Activated T-helper 1 cell treated with anti-CD3 and anti-CD28 coated beads, Interleukin-12 subunit alpha, Interleukin-12 subunit beta, Interleukin-2, Interleukin-4 antibody, amounts not matched to agents 30 ng/mL and 10 ng/mL and 1 ng/mL, durations not matched to agents 14 hours and 24 hours and 36 hours (primary cell): ENCODE measurements at places on chromosomes 16 and 17. TPM values are rescaled to one million over a fixed set of nuclear protein-coding genes. Genes with fewer than 3 reads are reported as not detected.

DNA sequence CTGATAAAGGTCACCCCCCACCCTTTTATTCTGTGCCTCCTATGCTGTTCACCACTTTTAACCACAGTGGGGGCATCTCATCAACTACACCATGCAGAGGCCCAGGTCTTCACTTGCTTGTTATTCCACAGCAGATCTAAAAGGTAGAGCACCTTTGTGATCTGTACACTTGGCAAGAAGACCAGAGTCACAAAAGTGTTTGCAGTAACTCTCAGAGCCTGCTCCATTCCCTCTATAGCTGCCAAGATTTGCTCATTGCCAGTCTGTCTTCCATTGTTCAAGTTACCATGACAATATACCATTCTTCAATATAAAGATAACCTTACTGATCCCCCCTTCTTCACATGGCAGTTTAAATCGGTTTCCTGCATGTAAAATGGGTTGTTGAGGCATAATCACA, 180.0 kb downstream of the TOX3 start:
- no peak for DNase-seq

DNA sequence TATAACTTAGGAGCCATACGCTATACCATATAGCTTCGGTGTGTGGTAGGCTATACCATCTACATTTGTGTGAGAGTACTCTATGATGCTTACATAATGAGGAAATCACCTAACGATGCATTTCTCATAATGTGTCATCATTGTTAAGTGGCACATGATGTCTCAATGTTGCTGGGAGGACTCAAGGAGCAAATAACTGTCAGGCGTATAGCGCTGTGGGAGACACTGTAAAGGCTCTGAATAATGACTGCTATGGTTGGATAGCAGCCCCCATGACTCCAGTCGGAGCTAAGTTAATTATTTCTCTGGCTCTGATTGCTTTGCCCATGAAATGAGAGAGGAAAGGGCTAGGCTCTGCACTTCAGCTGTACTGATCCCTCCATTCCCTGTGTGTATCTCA, 197.2 kb downstream of the RGS9 start:
- DNase-seq, result no peak

DNA sequence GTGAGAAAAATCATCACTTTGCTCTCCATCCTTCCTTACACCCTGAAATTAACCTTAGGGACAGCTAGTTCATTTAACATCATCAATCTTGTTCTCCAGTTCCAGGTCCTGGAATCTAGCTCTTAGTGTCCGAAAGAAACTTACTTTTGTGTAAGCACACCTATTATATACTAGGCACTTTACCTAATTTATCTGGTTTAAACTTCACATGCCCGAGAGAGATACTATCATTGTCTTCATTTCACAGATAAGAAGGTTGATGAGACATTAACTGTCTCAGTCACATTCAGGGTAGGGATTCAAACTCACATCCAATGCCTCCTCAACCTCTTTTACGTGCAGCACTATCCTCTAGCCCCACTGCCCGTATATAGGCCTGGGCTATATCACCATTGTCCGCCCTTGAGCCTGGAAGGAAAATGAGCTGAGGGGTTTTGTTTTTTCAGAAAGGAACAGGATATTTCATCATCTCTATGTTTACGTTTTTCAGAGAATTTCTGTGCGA, 501 bp upstream of the AP2B1 start:
- no peak for DNase-seq

GRCh38 chr17:82937411-82938371, 97.9 kb upstream of the ZNF750 start:
- DNase-seq, result no peak

DNA sequence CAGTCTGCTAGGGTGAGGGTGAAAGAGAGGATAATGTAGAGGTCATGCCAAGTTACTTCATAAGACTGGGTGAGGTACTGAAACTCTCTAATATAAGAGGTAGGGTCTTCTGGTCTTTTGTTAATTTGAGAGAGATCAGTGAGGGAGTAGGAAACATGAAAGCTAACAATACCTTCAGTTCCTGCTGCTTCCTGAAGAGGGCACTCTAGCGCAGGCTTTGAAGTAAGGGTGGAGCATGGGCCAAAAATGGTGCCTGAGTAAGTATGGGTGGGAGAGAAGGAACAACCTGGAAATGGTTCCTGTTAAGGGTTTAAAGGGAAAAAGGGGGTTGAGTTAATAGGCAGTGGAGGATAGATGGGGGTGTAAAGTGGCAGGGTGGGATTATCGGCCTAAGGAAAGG, 2449.5 kb downstream of the TP53TG3F start:
- no peak for DNase-seq

DNA sequence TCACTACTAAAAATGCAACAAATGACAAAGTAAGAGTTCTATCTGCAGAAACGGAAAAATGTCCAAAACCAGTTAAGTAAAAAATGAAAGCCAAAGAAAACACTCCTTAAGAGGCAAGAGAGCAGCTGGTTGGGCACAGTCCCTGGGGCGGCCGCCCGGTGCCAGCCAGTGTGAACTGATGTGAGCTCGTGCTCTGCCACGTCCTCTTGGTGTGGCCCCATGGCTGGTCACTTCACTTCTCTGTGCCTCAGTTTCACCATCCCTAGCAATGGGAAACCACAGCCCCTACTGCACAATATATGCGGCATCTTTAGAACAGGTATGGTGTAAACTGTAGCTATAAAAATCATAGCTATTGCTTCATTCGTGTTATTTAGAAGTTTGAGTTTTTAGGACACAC, 21.2 kb downstream of the USP36 start:
- no peak for DNase-seq

DNA sequence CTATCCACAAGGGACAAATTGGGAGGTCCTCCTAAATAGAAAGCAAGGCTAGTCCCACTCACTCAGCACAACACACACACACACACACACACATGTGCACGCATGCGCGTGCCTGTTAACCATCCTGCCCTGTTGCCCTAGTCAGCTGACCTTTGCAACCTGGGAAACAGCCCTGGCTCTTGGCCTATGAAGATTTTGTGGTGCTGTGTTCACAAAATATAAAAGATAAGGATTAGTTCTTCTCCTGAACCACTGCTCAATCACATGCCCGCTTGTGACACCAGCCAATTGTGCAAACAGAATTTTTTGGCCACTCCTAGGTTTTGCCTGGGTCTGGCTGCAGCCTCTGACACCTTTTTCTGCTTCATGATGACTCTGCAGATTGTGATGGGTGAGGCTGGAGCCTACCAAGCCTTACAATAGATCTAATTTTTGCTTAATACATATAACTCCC, 3.3 kb upstream of the CES1 start:
- no peak for DNase-seq

DNA sequence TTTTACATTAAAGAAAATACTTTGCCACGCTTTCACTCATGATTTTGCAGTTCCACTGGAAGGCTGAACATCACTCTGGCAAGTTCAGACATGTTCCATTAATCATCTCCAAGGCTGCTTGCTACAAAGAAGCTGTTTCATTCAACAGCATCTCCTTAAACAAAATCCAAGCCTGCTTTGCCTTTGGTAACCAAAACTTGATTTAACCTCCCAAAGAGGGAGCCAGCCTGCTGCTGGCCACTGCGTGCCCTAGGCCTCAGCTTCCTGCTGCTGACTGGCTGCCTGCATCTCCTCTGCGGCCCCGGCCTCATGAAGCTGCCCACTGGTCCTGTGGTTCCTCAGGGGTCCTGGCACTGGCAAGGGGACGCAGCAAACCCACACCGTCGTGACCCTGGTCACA, 31.8 kb downstream of the ANKRD11 start:
- DNase-seq, result no peak

DNA sequence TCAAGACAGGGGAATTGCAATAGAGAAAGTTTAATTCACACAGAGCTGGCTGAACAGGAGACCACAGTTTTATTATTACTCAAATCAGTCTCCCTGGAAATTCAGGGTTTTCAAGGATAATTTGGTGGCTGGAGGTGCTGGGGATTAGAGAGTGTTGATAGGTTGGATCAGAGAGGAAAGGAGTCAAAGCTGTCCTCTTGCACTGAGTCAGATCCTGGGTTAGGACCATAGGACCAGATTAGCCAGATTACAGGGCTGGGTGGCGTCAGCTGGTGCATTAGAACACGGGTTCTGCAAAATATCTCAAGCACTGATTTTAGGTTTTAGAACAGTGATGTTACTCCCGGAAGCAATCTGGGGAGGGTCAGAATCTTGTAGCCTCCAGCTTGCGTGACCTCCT, 1.8 kb upstream of the NSMCE1 start:
- DNase-seq, result no peak

GRCh38 chr17:76166168-76166567, 25.1 kb upstream of the FOXJ1 start:
- DNase-seq, result no peak

- no peak for DNase-seq
Measured at GRCh38 chr17:49645654-49646053, 32.2 kb downstream of the SPOP start.

- no peak for DNase-seq
Measured at GRCh38 chr17:8387914-8388651, 5.1 kb upstream of the RPL26 start.

GRCh38 chr16:68563631-68564381, 24.7 kb downstream of the ZFP90 start:
- DNase-seq, result no peak

- DNase-seq, result no peak
Measured at GRCh38 chr17:5838661-5839300, 231.4 kb upstream of the WSCD1 start.

- no peak for DNase-seq
Measured at GRCh38 chr16:23821875-23822688, 13.7 kb upstream of the PRKCB start.

DNA sequence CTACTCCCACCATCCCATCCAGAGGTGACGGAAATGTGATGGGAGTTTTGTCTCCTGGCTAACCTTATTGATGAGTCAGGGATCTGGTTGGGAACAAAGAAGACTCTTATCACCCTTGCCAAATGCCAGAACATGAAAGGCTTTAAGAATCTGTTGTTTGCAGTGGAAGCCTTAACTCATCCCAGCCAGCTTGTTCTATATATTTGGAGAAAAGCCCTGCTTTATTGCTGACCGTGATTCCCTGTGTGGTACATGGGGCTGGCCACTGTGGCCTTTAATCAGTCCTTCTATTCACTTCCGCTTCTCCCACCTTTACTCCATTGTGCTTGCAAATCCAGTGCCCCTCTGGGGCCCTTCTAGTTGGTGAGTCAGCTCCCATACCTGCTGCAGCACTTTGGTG, 156.6 kb downstream of the PHKB start:
- DNase-seq, result no peak

DNA sequence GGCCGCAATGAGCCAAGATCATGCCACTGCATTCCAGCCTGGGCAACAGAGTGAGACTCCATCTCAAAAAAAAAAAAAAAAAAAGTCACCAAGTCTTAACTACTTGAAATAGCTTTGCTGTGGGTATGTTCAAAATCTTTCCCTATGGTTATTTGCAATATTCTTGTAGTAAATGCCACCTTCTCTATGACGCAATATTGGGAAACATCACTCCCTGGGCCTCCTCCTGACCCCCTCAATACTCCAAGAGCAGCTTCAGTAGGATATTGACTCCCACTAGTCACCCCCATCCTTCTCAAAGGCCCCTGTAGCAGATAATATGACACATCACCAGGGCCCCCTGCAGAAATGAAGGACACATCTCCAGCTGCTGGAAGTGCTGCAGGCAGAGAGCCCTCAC, 137.8 kb downstream of the AIPL1 start:
- DNase-seq, result no peak

- DNase-seq, result no peak
Measured at GRCh38 chr17:78485290-78486168, 91.7 kb downstream of the DNAH17 start.

- no peak for DNase-seq
Measured at GRCh38 chr17:44960691-44961090, 7.4 kb downstream of the C1QL1 start.

DNA sequence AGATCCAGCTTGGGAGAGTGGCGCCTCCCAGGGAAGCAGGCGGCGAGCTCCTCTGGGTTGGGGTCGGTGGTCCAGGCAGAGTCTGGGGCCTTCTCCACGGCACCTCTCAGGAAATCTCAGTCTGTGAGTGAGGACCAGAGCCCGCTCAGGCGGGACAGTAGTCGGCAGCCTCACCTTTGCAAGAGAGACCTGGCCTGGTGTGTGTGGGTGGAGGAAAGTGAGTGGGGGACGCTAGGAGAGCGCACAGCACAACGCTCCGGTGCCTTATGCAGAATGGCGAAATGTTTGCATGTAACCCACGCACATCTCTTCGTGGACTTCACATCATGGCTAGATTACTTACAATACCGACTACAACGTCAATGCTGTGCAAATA, 2.2 kb downstream of the AHSP start:
- DNase-seq, result no peak

DNA sequence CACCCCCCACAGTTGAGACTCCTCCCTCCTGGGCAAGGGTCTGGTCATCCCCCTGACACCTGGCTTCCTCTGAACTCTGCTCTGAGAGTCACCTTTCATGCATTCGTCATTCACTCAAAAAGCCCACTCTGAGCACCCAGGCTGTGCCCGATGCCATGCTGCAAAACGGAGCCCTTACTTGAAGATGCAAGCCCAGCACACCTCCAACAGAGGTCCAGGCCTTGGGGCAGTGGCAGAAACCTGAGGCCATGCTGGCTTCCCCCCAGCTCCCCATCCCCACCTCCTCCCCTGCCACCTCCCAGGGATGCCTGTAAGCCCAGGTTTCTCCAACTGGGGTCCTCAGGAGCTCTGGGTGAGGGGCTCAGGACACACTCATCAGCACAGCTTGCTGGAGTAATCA, 67.7 kb upstream of the TNRC6C start:
- DNase-seq, result no peak

DNA sequence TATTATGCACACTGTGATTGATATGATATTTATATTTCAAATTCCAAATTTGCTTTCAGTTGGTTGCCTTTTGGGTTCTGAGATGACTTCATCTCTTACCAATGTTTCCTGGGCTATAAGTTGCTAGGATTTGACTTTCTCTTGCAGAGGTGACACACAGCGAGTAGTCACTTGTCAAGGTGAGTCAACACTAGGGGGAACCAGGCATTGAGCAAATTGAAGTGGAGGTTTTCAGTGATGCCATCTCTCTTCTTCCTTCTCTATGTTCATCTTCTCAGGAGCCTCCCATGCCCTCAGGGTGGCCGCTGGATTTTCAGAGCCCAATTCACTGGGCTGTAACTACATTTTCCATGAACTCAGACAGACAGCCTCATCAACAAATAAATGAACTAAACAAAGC, 6.0 kb upstream of the CPD start:
- DNase-seq, result no peak

GRCh38 chr17:82767041-82767754, 15.3 kb downstream of the TBCD start:
- no peak for DNase-seq

GRCh38 chr17:74712756-74713155, at the start of gene CD300LF:
CD300LF (minus strand) TSS chr17:74712923; CDS start chr17:74712866, 57 bp downstream.
- DNase-seq, result no peak

CDYL2 gene
- total RNA-seq, result 93.4 and 97.1 TPM in 2 replicates

WNK4 gene
- 0.12 and 0.29 TPM in 2 replicates for total RNA-seq

CA5A gene
- 0.13 TPM in 1 of 2 replicates, not detected in the other for total RNA-seq

CASKIN1 gene
- total RNA-seq, result 1.0 and 1.2 TPM in 2 replicates

MMP15 gene
- 1.1 and 1.3 TPM in 2 replicates for total RNA-seq

MRPL38 gene
- total RNA-seq, result 151 and 160 TPM in 2 replicates

HOXB8 gene
- total RNA-seq, result not detected in 2 replicates

KRT32 gene
- not detected in 2 replicates for total RNA-seq

DEXI gene
- 36.2 and 40.8 TPM in 2 replicates for total RNA-seq
